ENCODE measurements at places on chromosomes 4 and X.

DNA sequence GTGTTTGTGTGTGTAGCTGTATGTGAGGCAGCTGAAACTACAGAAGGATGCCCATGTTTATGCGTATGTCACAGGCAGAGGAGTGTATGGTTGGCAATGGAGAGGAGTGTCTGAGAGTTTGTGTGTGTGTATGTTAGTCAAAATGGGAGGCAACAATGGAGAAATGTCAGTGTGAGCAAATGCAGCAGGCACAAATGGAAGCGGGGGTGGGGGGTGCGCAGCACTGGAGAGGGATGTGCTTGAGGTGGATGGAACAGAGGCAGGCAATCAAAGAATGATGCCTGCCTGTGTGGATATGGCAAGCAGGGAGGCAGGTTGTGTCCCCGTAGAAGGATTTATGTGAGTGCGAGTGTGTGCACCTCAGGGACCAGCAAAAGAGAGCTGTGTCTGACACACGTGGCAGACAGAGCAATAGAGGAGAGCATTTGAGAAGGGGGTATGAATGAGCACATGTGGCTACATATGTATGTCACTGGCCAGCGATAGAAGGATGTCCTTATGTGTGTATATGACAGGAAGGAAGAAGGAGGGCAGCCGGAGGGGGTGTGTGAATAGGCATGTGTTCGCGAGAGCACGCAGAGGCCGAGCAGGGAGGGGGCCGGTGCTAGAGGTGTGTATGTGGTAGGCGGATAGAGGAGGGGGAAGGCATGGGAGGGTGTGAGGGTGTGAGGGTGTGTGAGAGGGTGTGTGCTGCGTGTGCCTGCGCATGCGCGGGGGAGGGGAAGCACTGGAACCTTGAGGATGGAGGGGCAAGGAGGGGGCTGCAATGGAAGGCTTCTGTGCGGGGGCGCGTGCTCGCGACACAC, 1.1 kb downstream of the PJA1 start:
- peak; percentile 78 for DNase-seq

DNA sequence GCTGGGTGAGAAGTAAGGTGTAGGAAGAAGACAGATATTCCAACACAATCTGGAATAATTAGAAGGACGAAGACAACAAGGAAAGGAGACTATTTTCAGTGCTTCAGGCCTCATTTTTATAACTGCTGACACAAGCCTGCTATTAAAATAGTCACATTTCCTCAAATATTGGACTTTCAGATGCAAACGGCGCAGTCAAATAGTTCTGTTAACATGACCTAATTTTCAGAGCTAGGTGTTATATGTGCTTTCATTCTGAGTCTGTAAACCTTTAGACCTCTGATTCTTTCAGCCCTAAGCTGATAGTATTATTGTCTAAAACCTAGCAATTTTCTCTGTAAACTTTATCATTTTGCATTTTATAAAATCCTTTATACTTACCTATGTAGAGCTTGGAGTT, 261.5 kb downstream of the IL1RAPL1 start:
- DNase-seq: no peak

- peak; percentile 67 for DNase-seq
Observed at GRCh38 chr4:89434364-89434988, 126.9 kb upstream of the GPRIN3 start.

DNA sequence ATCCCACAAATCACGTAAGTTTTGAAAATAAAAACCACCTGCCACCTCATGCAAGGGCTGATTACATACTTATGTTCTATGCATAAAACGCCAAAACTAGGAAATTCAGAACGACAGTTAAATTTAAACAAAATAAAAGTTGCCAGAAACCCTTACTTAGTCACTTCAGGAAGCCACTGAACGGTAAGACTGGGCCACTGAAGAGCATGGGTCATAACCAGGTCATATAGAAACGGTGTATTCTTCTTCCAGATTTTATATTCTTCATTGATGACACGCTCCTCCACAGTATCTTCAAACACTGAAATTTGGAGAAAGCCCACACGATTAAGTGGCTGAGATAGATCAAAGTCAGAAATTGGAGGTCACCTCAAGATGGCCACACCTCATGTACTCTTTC, 1.2 kb downstream of the RBBP7 start:
- DNase-seq: no peak

DNA sequence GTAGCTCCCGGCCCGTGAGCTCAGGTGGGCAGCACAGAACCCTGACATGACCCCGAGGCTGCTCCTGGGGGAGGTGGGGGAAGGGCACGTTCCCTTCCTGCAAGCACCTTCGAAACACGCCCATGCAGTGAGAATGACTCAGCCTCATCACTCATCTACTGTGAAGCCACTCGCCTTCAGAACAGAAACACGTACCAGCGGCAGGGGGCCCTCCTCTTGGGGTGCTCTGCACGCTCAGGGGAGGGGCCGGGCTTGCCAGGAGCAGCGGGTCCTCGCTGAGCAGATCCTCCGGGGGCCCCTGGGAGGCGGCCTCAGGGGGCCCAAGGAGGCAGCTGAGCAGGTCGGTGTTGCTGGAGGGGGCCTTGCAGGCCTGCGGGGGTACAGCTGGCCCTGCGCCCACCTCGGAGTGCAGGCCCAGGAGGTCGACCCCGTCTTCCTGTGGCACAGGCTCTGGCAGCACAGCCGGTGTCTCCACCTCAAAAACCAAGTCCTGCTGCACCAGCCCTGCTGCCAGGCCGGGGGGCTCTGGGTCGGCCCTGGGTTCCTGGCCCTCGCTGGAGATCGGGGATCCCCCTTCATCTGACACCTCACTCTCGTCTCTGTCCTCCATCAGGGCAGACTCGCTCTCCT, 40.9 kb upstream of the CPLX1 start:
- DNase-seq: no peak

- DNase-seq: no peak
Observed at GRCh38 chr4:61214680-61215079, 14.6 kb downstream of the ADGRL3 start.

DNA sequence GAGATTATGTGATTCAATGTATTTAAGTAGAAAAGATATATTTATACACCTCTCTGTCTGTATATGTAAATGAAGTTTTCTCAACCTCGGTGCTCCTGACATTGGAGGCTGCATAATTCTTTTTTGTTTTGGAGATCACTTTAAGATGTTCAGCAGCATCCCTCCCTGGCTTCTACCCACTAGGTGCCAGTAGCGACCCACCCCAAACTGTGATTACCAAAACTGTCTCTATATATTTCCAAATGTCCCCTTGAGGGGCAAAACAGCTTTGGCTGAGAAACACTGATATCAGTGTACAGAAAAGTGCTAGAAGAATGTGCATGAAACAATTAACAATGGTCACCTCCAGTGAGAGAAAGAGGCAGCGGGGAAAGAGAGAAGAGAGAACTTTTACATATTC, 51.2 kb downstream of the DCX start:
- DNase-seq: no peak

GRCh38 chr4:101942891-101943290, 152.4 kb downstream of the BANK1 start:
- no peak for DNase-seq

- no peak for DNase-seq
Observed at GRCh38 chrX:9957743-9958142, 9.4 kb upstream of the CLDN34 start.

GRCh38 chr4:142274137-142274536, 572.0 kb downstream of the INPP4B start:
- no peak for DNase-seq

DNA sequence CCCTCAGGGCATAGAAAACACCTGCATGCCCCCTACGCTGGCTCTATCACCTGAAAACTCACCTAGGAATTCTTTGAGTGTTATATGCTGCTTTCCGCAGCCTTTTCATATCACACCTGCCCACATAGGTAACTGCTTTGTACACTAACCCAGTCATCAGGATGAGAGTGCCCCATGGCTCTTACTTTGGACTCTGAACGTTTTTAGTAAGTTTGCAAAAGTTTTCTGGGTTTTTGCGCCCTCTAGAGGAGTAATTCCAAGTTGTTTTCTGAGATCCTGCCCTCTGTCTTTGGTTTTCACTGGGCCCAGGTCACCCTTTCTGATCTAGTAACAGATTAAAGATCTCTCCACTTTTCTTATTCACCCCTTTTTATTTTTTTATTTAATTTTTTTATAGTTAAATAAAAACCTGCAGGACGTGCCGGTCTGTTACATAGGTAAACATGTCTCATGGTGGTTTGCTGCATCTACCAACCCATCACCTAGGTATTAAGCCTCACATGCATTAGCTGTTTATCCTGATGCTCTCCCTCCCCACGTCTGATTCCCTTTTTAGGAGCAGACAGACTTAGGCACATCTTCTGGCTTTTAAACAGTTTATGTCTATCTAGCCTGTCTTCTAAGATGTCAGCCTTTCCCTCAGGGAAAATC, 139.2 kb downstream of the NWD2 start:
- peak; percentile 18 for DNase-seq

- no peak for DNase-seq
Observed at GRCh38 chr4:119099227-119099810, 36.3 kb upstream of the MYOZ2 start.

- no peak for DNase-seq
Observed at GRCh38 chr4:146379744-146380143, 142.0 kb downstream of the SLC10A7 start.

GRCh38 chr4:26723216-26723615, 137.4 kb upstream of the STIM2 start:
- DNase-seq: peak; percentile 45

DNA sequence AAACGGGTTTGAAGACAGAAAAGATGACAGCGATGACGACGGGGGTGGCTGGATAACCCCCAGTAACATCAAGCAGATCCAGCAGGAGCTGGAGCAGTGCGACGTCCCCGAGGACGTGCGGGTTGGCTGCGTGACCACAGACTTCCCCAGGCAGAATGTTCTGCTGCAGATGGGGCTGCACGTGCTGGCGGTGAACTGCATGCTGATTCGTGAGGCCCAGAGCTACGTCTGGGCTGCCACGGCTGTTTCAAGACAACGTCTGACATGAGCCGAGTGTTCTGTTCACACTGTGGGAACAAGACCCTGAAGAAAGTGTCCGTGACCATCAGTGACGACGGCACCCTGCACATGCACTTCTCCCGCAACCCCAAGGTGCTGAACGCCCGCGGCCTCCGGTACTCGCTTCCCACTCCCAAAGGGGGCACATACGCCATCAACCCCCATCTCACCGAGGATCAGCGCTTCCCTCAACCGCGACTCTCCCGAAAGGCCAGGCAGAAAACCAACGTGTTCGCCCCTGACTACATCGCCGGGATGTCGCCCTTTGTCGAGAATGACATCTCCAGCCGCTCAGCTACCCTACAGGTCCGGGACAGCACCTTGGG, 319.2 kb upstream of the SLC7A11 start:
- no peak for DNase-seq

DNA sequence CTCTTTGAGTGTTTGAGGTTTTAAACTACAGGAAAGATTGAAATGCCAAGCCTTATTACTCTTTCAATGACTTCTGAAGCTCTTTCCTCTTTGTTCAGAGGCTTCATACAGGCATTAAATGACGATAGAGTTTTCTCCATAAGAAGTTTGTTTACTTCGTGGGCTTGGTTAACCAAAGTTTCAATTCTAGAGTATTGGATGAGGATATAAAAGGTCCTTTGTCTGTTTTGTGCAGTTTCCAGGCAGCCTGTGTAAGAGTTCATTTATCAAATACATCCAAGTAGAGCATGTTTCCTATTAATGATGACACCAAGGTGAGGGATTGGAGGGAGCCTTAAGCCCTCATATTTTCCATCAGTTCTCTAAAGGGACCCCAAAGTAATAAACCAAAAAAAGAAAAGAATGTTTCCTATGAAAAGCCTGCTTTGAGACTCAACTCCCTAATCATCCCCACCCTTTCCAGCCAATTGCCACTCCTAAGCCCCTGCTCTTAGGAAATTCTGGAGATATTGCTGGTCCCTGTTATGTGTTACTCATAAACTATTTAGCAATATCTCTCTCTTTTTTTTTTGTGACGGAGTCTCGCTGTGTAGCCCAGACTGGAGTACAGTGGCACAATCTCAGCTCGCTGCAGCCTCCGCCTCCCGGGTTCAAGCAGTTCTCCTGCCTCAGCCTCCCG, 106.2 kb upstream of the IL13RA1 start:
- no peak for DNase-seq

DNA sequence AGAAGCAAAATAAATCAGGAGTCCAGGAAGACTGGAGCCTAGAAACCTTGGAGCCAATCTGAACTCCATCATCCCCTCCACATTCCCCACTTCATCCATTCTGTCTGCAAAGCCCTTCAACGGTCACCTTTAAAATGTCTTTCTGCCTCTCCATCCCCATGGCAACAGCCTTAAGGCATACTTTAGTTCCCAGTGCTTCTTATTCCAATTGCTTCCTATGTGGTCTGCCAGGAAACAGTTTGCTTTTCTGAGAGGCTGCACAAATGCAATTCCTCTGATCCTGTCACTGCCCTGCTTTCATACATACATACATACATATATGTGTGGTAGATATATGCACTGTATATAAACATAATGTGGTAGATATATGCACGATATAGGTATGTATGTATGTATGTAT, 786 bp upstream of the MAGEH1 start:
- DNase-seq: no peak

DNA sequence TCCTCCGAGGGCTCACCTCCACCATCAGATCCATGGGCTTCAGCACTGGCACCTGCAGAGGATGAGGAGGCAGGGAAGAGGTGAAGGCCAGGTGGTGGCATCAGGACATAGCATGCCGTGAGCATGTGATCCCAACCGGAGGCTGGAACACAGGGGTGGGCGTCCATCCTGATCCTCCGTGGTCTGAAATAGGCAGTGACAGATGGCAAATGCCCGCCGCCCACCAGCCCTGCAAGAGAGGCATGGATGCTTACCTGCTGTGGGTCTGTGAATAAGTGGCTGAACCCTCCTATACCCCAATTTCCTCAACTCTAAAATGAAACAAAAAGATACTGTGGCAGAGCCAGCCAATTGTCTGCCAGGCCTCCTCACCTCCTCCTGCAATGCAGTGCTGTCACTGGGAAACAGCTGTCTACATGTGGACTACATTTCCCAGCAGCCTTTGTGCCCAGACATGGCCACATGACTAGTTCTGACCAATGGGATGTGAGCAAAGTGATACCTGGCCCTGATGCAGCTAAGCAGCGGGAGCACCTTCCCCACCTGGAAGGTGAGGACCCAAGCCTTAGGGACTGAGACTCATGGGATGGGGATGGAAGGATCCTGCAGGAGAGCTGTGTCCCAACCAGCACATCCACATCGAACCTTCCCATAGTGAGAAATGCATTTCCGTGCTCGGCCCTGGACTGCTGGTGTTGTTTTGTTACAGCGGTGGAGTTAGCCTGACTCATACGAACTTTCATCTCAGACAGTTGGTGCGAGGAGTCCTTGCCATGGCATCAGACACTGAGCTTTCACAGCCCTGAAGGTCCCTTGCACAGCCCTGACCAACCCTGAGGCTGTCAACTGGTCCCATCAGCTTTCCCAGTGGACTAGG, 99.5 kb downstream of the PPP2R2C start:
- DNase-seq: peak; percentile 7

GRCh38 chr4:37726666-37727065, 40.5 kb upstream of the RELL1 start:
- no peak for DNase-seq

- no peak for DNase-seq
Observed at GRCh38 chr4:30929649-30930048, 209.5 kb downstream of the PCDH7 start.

GRCh38 chrX:46837558-46838485, 979 bp downstream of the RP2 start:
- DNase-seq: peak; percentile 42

Data from CD4-positive, alpha-beta T cell treated with Interferon alpha-2 for 1 hour (primary cell).